KG1 (cell line): ENCODE measurements at places on chromosomes 1 and 21.

- DNase-seq = no peak
Measured at GRCh38 chr21:25559746-25560145, 47.5 kb downstream of the MRPL39 start.

- DNase-seq = no peak
Measured at GRCh38 chr1:26697431-26697977, 1.7 kb downstream of the ARID1A start.

DNA sequence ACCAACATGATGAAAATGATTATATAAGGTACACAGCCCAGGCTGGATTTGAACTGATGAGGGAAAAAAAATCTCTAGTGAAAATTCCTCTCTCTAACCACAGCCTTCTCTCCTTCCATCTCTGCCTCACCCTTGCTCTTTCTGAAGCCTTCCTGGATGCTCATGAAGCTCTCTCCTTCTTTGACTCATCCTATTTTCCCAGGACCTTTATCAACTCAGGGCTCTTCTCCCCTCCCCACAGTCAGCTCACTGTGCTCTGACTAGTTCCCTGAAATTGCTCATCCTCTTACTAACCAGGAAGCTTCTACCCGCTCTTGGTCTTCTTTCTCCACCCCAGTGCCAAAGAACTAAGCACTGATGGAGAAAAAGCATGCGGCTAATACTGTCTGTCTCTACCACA is 46.4 kb upstream of the ERG start:
- no peak for DNase-seq

- DNase-seq = peak; percentile 88
Measured at GRCh38 chr1:38012363-38013226, at the start of gene UTP11. Gene UTP11 (plus strand): TSS chr1:38012734. CDS start chr1:38012803, 69 bp downstream.

DNA sequence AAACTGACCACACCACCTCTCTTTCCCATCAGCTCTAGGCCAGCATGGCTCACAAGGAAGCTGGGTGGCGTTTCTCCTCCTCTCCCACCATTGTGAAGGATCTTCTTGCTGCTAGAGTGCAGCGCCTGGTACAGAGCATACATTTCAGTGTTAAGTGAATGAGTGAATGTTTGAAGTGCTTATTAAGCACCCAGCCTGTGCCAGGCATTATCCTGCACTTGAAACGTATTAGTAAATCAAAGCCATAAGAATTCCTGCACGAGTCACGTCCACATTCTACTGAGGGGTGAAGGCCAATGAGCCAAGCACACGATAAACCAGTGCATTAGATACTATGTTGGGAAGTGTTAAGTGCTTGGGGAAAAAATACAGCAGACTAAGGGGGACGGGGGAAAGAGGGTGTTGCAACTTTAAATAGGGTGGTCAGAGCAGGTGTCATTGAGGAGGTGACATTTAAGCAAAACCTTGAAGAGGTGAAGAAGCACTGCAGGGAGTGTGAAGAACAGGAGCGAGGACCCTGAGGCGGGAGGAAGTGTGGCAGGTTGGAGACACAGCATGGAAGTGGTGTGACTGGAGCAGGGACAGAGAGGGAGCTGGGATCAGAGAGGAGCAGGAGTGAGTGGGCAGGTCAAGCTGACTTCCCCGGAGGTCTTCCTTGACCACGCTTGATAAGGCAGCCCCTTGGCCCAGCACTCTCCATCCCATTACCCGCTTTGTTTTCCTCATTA is 48.5 kb upstream of the LRRN2 start:
- no peak for DNase-seq

DNA sequence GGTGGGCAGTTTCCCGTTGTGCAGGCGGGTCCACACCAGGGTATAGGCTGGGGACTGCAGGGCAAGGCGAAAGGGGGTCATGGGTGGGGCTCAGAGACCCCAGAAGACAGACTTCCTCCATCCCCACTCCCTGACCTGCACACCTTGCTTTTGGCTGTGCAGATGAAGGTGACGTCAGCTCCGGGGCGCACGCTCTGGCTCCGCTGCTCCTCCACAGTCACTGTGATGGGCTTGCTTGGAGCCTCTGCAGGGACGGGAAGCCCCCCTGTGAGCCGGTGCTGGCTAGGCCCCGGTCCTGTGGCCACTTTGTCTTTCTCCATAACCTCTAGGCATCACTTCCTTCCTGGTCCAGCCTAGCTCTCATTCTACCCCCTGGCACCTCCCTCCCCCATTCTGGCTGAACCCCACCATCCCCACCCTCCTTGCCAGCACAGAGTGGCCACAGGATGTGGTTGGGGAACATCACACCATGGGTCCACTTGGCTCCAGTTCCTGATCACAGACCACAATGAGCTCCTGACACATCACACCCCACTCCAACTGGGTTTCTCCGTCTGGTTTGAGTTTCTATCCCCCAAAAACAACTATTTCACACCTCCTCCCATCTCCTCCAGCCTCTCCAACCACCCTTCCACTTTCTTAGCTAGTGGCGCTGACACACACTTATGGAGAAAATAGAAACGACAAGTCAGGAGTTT is 45.2 kb downstream of the LDLRAD2 start:
- no peak for DNase-seq

DNA sequence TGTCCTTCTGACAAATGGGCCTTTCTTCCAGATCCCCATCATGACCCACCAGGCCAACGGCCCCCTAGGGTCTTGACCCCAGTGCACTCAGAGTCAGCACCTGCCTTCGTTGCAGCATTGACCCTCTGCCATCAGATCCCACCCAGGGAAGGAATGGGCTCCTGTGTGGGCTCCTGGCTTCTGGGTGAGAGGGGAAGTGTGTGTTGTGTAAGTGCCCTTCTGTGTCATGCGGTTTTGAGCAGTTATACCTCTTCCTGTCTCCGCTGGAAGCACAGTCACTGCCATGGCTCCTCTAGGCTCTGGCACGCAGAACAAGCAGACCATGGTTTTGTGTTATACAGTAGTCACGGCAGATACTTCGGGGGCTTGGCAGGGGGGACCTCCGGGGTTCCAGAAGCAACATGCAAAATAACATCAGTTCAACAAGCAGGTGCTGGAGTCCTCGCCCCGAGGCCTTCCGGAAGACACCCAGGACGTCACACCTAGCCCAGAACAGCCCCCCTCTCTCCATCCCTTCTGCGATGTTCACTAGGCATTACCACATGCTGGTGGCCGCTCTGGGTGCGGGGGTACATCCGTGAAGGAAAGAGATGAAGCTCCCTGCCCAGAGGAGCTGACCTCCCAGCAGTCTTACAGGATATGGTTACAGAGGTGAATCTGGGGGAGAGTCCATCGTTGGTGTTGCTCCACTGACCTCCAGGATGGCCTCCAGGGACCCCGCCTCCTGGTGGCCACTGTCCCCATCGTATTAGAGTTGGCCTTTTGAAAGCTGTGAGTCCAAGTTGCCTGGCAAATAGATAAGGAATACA is 17.4 kb upstream of the KCNAB2 start:
- peak; percentile 69 for DNase-seq

DNA sequence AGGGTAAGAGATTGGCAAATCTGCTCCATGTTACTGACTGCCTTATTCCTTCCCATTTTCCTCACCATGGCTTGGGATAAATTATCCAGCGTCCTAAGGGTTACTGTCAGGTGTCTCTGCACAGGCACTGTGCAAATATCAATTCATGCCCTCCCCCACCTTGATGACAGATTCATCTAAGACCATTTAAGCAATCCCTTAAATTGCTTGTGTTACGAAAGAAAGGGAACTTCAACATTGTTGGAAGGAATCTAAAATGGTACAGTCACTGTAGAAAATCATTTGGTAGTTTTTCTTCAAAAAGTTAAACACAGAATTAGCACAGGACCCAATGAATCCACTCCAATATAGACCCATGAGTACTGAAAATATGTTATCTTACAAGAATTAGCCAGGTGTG is 17.6 kb upstream of the MTARC2 start:
- DNase-seq = no peak

DNA sequence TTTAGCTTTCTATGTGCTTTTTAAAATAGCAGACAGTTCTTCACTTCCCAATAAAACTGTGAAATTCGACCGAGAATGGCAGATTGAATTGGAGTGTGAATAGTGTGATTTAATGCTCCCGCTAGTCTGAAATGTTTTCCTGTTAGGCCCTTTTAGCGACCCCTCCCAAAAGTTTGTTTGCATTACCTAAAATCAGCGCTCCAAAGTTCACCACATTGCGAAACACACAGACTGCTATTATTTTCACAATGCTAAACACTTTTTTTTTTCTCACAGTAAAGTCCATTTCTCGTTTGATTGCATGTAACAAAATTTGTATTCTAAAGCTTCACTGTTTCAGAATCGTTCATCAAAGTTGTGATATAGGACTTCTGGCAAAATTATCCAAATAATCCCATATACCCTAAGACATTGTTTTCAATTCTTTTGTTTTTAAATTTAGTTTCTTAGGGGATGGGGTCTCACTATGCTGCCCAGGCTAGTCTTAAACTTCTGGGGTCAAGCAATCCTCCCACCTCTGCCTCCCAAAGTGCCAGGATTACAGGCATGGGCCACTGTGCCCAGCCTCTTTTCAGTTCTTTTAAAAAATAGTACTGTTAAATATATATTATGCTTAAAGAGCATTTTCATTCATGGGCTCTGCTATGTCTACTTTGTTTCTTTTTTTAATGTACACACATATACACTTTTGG is 76.5 kb upstream of the USH2A start:
- DNase-seq = no peak

DNA sequence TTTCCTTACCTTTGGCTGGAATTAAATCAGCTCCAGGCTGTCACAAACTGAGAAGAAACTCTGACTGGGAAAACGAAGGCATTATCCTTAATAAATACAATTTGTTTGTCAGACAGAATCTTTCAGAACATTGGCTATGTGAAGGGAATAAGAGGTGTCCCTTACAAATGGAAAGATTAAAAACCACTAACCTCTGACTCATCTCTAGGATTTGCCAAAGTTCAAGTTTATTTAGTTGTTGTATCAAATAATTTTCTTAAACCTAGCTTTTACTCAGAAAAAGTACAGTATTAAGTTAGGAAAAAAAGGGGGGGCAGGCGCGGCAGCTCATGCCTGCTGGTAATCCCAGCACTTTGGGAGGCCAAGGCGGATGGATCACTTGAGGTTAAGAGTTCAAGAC is 15.7 kb downstream of the SERTAD4 start:
- no peak for DNase-seq

DNA sequence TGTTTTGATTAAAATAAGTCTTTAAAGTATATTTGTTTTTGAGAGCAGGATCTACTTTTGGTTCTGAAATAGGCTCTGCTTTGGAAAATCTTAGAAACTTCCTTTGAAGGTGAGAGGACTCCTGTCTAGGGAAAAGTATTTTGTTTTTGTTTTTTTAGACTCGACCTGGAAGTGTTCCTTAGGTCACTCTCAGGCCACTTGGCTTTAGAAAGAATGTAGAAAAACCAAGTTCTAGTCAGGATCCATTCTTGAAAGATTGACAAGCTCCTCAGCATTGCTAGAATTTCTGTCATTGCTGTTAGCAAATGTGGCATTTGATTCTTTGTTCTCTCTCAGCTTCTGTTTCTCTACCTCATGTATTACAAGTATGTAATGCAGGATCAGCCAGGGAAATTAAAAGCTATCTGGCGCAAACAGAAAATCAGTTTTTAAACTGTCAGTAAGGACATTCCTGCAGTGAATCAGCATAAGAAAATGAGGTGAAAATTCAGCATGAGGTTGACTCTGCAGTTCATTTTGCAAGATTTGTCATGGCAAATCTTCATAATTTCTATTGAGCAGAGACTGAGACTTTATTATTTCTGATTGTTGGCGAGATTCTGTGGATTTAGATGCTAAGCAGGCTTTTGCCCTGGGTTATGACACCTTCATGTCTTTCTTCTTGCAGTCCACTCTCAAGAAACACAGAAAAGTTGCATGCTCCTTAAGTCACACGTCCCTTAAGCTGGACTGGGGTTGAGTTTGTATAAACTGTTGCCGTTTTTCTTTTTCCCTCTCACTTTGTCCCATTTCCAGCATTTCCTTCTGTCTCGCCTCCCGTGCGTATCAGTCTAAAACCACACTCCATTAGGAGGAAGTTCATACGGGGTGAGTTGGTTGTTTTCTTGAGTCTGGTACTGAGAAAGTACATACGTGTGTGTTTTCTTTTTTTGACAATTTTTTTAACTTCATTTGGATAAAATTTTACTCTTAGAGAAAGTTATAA is 12.6 kb downstream of the NTPCR start:
- peak; percentile 39 for DNase-seq

DNA sequence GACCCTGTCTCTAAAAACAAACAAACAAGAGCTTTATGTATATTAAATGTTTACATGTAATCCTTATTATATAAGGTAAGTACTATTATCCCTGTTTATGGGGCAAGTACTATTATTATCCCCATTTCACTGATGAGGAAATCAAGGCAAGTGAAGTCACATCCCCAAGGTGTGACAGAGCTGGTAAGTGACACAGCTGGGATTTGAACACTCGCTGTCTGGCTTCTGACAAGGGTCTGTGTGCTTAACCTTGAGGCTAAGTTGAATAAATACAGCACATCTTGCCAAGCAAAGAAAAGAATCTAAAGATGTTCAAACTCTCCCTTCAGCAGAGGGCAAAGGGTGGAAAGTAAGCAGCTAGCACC is 167.9 kb upstream of the IRF2BP2 start:
- DNase-seq = no peak

DNA sequence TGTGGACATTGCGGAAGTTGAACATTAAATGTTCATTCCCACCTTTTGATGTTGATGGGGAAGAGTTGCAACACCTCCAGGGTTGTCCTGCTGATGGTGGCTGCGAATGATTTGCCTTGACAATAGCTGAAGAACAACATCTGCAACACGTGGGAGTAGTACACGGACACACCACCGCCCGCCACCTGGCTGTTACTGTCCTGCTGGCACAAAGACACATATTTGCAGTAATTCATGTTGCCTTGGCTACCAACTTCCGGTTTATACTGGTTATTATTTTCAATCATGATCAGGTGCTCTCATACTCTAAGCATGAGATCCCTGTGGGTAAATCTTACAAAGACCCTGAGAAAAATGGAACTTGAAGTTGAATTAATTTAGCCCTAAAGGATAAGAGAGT is 55.2 kb downstream of the UBR4 start:
- DNase-seq = no peak

GRCh38 chr1:226548256-226549093 is at the start of gene STUM:
Gene STUM (plus strand): TSS chr1:226548764. CDS start chr1:226548905, 141 bp downstream.
- DNase-seq = no peak

GRCh38 chr1:205286335-205286950 is 35.1 kb downstream of the NUAK2 start:
- peak; percentile 36 for DNase-seq

DNA sequence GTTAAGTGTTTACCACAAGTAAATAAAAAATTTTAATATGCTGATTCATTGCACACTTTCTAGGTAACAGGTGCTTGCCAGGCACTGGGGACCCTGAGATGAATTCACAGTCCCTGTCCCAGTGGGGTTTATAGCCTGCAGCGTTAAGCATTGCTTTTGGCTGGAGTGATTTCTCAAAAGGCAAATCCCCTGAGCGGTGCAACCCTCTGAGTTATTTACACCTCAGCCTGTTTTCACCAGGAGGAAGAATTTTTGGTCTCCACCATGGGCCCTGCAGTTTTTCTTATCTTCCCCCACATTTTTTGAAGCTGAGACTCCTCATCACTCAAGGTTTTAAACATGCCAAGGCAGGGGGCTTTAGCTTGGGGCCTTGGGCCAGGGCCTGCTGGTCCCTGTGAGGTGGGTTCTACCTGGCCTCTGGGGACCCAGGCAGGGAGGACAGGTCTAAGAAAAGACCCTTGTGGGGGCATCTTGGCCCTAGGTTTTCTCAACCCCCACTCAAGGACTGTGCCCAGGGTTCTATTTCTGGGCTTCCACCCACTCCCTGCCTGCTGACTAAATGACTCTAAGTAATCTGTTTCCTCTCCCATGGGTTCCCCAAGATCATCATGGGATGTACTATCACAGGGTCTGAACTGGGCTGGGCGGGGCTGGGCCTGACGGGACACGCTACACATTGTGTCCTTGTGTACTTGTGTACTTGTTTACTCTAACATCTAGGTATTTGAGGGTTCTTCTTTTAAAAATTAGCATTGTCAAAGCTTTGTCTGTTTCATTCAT is 10.2 kb upstream of the CHIT1 start:
- no peak for DNase-seq
